ENCODE measurements at places on chromosomes 2 and 18. TPM values are rescaled to one million over a fixed set of nuclear protein-coding genes. Genes with fewer than 3 reads are reported as not detected.

DNA sequence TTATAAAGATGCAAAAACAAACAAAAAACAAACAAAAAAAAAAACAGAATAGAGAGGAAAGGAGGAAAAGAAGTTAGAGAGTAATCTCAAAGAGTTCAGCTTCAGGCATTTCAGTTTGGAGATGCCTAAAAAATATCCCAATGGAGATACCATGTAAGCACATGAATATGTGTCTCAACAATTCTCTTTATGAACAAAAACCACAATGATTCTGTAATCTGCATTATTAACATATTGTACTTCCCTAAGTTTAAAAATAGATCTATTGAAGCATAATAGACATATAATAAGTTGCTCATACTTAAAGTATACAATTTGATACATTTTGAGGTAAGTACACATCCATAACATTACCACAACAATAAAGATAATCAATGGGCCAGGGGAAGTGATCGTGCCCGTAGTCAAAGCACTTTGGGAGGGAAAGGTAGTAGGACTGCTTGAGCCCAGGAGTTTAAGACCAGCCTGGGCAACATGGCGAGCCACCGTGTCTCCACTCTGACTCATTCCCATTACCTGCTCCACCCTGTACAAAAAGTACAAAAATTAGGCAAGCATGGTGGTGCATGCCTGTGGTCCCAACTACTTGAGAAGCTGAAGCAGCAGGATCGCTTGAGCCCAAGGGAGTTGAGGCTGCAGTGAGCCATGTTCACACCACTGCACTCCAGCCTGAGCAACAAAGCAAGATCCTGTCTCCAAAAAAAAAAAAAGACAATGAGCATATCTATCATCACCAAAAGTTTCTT is 158.9 kb downstream of the ATAD2B start:
- DNase-seq, result no peak

GRCh38 chr18:48816554-48816953 is 134.2 kb downstream of the SMAD7 start:
- DNase-seq, result no peak

DNA sequence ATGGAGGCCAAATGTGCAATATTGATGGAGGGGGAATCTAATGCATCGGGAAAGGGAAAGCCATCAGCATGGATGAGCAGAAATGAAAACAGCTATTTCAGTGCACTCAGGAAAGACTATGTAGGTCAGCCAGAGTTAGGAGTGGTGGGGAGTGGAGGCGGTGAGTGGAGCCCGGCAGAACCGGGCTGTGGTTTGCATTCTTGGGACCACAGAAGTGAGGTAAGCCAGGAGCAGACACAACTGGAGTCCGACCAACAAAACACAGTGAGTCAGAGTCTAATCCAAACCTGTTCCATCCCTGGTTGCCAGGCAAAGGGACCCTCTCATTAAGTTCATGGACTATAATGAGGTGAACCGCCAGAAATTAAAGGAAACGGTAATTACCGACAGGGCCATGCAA is 61.1 kb upstream of the RAB12 start:
- DNase-seq, result no peak

GRCh38 chr2:157657858-157658257 is 29.2 kb upstream of the ACVR1C start:
- DNase-seq, result no peak

The FHOD3 gene
- 0.58 TPM for total RNA-seq

All from endothelial cell of umbilical vein (primary cell).